Activated T-cell treated with anti-CD3 and anti-CD28 coated beads for 1 hour (primary cell): ENCODE measurements at places on chromosomes 5 and 9.

DNA sequence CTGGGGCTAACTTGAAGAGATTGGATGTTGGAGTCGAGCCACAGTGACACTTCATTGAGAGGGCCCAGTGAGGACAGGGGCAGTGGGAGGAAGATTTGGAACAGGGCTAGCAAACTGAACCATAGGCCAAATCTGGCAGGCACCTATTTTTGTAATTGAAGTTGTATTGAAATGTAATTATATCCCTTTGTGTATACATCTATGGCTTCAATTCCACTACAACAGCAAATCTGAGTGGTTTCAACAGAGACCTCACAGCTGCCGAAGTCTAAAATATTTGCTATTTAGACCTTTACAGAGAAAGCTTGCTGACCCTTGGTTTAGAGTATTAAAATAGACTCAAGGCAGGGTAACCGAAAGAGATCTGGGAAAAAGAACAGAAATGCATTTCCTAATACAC, 4.7 kb upstream of the TNFSF8 start:
- no peak for DNase-seq

DNA sequence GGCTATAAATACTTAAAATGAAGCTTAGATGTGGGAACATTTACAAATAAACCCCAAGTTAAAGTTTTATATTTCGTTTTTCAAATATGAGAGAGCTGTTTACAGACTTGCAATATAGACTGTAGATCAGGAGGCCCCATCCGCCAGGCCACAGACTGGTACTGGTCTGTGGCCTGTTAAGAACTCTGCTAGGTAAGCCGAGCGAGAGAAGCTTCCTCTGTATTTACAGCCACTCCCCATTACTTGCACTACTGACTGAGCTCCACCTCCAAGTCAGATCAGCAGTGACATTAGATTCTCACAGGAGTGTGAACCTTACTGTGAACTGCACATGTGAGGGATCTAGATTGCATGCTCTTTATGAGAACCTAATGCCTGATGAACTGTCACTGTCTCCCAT, 561.4 kb upstream of the FAM174A start:
- no peak for DNase-seq

GRCh38 chr5:123476731-123477130, 35.2 kb upstream of the CSNK1G3 start:
- no peak for DNase-seq

GRCh38 chr5:52521236-52521635, 266.5 kb upstream of the ITGA1 start:
- DNase-seq = no peak
